ENCODE measurements at places on chromosomes 2 and 18.

DNA sequence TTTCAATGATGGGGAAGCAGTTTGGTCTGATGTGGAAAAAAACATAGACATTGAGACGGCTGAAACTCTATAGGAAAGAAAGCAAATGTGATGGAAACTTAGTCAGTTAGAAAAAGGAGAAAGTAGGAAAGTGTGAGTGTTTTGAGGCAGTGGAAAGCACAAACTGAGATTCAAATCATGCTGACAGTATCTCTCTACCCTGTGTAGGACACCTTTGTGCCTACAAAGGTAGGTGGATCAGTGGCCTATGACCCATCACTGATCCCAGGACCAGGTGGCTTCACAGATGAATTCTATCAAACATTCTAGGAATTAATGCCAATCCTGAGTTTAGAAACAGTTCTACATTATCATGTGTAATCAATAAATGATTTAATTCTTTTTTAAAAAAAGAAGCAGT is 57.1 kb downstream of the CD226 start:
- no peak for DNase-seq

- DNase-seq: no peak
Measured at GRCh38 chr18:42954887-42955286, 160.6 kb downstream of the RIT2 start.

GRCh38 chr2:71796174-71796593 is 342.8 kb downstream of the DYSF start:
- DNase-seq: no peak

DNA sequence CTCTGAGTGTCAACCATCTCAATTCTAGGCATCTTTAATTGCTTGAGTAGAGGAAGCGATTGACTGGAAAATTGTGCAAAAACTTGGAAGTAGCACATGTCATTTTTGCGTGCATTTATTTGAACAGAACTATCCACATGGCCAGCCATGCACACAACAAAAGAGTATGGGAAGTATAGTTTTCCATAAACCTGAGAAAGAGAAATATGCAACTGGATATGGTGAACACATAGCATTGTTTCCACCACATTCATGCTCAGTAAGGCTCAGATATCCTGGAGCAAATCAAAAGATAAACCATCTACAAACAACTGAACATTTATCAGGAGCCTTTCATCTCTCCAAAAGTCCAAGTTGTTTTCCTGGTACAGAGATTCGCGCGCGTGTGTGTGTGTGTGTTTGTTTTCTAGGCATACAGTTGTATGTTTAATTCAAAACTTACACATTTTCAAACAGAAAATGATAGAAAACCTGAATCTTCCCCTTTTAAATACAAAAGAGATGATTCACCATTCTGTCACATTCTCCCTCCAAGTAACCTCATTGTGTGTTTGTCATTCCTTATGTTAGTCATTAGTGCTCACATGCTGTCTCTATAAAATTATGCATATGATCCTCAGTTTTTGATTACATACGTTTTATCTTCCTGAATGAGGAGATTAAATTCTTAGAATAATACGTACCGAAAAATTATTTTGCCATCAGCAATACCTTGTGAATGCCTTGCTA is 780.4 kb upstream of the NRXN1 start:
- no peak for DNase-seq

DNA sequence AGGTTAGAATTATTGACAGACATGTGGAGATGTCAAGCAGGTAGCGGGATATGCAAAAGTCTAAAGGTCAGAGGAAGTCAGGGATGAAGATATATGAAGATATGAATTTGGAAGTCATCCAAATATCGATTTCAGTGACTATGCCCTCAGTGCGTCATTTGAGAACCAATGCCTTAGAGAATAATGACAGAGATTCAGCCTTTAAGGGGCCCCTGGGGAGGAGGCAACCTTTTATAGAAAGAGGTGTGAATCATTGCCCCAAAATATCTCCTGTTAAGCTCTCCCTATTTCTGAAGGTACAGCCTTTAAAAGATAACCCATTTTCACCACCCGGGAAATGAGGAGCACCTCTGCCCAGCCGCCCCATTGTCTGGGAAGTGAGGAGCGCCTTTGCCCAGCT is 223.4 kb downstream of the NCKAP5 start:
- DNase-seq: no peak

DNA sequence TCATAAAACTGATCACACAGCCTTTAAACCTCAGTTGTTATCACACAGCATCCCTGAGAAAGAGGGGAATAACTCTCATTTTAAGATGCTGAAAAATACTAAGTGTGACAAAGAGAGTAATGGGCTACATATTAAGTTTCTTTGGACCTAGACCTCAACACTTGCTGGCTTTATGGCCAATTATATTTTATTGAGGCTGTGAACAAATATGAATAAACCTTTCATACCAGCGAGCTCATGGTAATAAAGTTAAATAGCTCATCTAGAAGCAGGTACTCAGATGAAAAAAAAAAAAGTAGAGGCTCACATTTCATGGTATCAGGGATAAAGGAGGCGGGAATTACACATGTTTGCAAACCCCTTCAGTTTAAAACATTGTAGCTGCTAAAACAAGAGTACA is 75.7 kb downstream of the DOCK10 start:
- no peak for DNase-seq

DNA sequence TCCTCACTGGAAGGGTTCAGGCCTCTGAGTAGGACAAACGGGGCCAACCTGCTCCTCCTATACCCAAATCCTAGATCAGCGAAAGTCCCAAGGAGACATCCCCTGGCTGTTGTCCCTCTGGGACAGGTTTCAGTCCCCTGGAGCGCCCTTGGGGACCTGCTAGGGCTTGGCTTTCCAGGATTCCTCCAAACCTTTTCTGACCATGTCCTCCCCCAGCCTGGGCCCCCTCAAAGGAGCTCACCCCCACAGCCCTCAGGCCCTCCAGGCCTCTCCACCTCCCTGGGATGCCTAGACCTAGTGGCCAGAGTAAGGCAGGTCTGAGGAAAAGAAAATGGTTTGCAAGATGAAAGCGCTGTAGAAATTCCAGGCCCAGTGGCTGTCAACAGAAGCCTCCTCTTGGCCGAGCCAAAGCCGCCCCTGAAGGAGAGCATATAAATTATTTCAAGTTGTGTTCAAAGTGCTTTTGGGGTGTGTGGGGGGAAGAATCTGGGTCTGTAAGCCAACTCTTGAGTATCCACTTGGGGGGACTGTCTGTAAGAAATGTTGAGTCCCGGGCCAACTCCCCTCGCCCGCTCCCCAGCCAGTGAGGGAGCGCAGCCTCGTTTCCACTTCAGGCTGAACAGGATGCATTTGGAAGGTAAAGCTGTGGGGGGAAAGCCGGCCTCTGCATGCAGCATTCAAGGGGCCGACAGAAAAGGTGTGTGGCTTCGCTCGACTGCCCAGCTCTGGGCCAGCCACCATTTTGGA is 158.6 kb downstream of the DYSF start:
- no peak for DNase-seq

GRCh38 chr2:82411071-82411470 is 2048.0 kb downstream of the SUCLG1 start:
- no peak for DNase-seq

DNA sequence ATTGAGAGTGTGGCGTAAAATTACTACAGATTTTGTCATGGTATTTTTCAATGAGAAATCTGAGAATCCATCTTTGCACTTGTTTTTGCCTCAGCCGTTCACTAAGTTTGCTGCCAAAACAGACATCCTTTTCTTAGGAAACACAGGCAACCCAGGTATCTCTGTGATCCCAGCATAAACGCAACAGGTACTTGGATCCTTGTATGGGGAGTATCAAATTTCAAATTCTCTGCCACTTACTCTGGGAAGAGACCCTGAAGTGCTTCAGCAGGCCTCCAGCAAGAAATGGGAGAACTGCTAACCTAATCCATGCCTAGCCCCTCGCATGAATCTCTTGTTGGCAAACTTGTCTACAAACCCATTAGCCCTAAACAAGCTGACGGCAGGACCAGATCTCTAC is 83.1 kb downstream of the BCL11A start:
- no peak for DNase-seq

- DNase-seq: no peak
Measured at GRCh38 chr2:214503568-214503967, 92.7 kb downstream of the VWC2L start.

DNA sequence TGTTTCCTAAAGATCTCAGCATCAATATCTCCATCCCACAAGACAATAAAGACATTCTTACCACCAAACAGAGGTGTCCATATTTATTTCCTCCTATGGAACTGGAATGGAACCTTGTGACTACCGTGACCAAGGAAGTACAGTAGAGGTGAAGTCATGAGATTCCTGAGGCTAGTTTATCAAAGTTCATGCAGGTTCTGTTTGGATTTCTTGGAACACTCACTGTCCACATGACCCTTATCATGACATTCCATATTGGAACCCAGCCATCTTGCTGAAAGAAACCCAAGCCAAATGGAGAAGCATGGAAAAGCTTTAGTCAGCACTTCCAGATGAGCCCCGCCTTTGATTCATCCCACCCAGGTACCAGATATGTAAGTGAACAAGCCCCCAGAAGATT is 516.0 kb upstream of the POU3F3 start:
- DNase-seq: no peak

- no peak for DNase-seq
Measured at GRCh38 chr18:6878556-6879297, 149.2 kb downstream of the ARHGAP28 start.

DNA sequence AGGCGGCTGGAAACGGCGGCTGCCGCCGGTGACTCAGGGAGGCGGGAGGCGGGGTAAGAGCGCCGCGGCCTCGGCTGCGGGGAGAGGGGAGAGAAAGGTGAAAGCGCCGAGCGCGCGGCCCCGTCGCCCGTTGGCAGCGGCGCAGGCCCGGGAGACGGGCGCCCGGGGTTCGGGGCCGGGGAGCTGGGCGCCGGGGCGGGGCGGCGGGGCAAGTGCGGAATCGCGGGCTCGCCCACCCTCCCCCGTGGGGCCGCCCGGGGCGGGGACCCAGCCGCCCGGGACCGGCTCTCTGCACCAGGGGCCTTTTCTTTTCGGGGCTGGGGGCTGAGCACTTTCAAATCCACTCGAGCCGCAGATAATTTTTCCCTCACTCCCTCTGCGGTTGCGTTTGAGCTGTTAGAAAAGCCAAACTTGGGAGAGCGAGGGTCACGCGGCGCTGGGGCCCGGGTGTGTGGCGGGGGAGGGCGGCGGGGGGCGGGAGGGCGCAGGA is 266 bp downstream of the KDM3A start:
- no peak for DNase-seq

DNA sequence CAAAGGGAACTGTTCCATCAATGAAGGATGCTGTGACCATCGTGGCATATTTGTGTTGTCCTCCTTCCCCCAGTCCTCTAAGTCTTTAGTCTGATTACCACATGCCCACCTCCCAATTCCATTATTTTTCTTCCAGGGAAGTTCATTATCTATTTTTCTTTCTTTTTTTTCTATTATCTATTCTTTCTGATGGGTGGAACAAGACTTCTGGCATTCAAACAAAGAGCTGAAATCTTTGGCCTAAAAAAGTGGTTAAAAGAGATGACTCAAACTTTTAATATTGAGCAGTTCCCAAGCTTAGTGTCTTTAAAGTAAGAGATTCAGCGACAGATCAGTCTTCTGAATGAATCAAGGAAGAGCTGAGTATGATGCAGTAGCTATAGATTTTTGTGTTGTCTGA is 66.6 kb downstream of the DIS3L2 start:
- DNase-seq: no peak

- no peak for DNase-seq
Measured at GRCh38 chr2:96147593-96148201, 2.5 kb upstream of the DUSP2 start.

GRCh38 chr2:229118927-229119326 is 152.2 kb downstream of the PID1 start:
- DNase-seq: no peak

GRCh38 chr18:79588636-79589481 is 90.7 kb upstream of the CTDP1 start:
- DNase-seq: no peak

DNA sequence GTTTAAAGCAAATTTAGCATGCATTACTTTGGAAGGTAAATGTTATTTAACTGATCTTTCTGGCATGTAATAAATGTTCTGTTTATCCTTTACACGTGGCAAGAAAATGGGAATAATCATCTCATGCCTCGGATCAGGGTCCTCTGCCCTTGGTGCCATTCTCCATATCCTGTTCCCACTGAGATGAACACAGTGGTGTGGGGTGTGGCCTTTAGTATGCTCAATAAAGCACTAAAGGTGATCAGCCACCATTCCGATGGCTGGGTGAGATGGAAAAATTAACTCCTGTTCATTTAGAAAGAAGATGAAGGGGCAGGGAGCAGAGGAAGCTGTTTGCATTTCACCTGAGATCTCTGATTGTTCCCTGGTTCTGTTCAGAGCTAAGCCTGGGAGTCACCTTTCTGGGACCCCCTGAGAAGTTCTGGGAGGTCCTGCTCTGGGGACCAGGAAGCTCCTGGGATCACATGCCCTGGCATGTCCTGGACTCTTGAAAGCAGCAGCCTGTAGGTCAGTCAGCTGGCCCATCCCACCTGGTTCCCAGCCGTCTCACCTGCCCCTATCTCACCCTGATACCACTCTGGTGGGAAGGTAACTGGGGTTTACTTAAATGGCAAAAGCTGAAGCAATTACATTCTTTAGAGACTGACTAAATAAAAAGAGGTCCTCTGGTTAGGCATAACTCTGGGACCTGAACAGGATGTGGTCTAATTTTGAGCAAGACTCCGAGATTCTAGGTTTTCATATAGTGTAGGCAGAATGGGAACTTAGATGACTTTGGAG is 288.9 kb upstream of the EPAS1 start:
- no peak for DNase-seq

GRCh38 chr18:42574871-42575270 is 540.6 kb downstream of the RIT2 start:
- no peak for DNase-seq

DNA sequence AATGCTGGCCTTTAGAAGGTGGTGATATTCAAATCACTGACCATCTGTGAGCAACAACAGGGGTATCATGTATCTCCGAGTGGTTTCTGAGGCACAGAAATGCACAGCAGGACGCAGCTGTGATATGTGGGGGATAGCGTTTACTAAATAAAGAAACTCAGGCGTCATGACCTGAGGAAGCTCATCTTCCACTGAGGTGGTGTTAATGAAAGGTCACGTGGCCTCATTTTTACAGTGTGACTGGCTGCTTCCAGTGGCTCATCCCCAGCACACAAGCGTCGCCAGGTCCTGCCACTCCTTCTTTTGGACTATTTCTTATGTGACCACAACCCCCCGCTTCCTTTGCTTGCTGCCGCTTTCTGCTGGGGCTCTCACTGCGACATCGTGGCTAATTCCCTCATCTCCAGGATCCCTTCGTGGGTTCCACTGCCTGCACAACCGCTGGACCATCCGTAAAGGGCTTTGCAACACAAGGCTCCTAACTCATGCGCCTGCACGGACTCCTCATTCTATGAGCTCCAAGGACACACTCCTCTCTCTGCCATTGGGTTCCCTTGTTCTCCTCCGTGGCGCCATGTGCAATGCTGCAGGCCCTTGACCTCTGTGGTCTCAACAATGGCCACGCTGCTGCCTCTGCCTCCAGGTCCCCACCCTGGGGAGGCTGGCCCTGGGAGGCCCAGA is 109.3 kb downstream of the MBP start:
- no peak for DNase-seq

GRCh38 chr18:23302851-23303527 is 150.1 kb upstream of the RIOK3 start:
- no peak for DNase-seq
